Stimulated activated CD4-positive, alpha-beta T cell treated with anti-CD3 and anti-CD28 coated beads, Interleukin-15, amount 100 ng/mL, for 1 hour (primary cell): ENCODE measurements at places on chromosomes 16 and 17.

DNA sequence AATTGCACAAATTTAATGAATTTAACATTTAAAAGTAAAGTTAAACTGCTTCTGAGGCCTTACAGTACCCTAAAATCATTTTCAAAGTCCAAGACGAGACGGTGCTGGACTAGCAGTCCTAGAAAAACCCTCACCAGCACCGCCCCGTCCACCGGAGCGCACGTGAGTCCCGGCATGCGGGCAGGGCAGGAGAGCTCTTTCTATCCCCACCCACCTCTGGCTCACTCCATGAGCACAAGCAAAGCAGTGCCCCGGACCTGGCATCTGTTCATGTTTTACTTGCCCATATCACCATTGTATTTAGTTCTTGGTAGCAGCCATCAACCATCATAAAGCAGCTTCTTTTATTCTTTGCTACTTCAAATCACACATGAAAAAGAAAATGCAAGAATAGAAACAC lies 41.7 kb downstream of the ANKRD11 start:
- no peak for DNase-seq

DNA sequence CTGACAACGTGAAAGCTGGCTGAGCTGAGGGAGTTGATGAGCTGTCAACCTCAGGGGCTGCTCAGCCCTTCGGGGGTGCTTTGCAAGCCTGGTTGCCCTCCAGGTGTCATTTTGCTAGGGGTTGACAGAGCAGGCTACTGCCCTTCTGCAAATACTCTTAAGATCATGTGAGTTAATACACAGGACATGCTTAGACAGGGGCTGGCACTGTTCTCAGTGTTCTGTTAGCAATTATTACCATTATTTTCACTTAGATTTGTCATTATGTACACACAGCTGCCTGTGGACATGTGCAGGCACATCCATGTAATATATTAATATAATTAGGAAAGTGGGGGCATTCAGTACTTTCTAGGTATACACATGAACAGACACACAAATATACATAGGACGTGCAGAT lies 554.3 kb upstream of the HSBP1 start:
- DNase-seq, result no peak

GRCh38 chr17:50062293-50063243 lies 6.7 kb downstream of the ITGA3 start:
- no peak for DNase-seq

GRCh38 chr17:81701288-81702071 lies 1.7 kb upstream of the MRPL12 start:
- DNase-seq, result no peak

DNA sequence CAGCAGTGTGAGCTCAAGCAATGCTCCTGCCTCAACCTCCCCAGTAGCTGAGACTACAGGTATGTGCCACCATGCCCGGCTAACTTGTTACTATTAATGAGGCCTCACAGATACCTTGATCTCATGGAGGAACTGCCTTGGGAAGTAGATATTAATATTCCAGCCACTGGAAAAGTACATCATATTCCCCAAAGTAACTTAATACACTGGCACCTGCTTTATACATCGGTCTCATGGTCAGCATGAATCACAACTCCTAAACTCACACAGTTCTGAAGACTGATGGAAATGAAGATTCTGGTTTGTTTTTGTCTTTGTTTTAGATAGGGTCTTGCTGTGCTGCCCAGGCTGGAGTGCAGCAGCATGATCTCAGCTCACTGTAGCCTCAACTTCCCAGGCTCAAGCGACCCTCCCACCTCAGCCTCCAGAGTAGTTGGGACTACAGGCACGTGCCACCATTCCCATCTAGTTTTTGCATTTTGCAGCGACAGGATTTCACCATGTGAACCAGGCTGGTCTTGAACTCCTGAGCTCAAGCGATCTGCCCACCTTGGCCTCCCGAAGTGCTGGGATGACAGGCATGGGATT lies 28.2 kb downstream of the ADCY9 start:
- DNase-seq, result no peak

- no peak for DNase-seq
These were observed 39.4 kb upstream of the CHMP6 start for GRCh38 chr17:80952291-80952690.

DNA sequence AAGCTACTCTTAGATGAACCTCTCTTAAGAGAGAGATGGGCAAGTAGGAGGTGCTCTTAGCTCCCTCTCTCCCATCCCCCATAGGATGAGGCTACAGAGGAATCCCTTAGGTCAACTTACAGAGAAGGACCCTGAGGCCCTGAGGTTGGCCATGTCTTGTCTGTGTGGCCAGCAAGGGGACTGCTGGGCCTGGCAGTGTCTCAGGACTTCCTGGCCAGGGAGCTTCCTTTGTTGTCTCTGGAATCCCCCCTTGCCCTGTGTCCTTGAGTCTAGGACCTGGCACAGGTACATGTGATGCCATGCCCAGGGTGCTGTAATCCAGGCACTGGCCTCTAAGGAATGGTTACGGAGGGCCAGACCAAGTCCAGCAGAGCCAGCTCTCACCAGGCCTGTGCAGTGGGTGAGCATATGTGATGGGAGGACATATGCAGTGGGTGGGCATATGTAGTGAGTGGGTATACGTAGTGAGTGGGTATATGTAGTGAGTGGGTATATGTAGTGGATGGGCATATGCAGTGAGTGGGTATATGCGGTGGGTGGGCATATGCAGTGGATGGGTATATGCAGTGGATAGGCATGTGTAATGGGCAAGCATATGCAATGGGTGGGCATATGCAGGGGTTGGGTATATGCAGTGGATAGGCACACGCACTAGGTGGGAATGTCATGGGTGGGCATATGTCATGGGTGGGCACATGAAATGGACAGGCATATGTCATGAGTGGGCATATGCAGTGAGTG lies 20.3 kb upstream of the PECAM1 start:
- no peak for DNase-seq

DNA sequence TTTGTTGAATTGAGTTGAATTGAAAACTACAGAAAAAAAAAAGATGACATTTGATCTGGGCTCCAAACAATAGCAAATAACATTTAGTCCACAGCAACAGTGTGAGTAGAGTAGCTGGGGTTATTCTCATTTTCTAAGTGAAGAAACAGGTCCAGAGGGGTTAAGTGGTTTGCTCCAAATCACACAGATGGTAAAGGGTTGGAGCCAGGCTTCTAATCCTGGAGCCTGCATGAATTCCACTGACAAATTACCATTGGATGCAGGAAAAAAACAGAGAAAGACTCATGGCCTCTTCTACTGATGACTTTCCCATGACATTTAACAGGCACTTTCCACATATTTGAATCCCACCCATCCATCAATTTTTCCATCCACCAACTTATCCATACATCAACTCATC lies 182.4 kb downstream of the HS3ST4 start:
- no peak for DNase-seq

- no peak for DNase-seq
These were observed 34.4 kb downstream of the CMIP start for GRCh38 chr16:81478876-81479511.

GRCh38 chr17:7589204-7589868 lies 558 bp downstream of the SOX15 start:
- DNase-seq, result peak; percentile 57

- DNase-seq, result no peak
These were observed 397.4 kb downstream of the SOX9 start for GRCh38 chr17:72518159-72518732.

GRCh38 chr17:12256380-12256995 lies 235.8 kb downstream of the MAP2K4 start:
- no peak for DNase-seq

DNA sequence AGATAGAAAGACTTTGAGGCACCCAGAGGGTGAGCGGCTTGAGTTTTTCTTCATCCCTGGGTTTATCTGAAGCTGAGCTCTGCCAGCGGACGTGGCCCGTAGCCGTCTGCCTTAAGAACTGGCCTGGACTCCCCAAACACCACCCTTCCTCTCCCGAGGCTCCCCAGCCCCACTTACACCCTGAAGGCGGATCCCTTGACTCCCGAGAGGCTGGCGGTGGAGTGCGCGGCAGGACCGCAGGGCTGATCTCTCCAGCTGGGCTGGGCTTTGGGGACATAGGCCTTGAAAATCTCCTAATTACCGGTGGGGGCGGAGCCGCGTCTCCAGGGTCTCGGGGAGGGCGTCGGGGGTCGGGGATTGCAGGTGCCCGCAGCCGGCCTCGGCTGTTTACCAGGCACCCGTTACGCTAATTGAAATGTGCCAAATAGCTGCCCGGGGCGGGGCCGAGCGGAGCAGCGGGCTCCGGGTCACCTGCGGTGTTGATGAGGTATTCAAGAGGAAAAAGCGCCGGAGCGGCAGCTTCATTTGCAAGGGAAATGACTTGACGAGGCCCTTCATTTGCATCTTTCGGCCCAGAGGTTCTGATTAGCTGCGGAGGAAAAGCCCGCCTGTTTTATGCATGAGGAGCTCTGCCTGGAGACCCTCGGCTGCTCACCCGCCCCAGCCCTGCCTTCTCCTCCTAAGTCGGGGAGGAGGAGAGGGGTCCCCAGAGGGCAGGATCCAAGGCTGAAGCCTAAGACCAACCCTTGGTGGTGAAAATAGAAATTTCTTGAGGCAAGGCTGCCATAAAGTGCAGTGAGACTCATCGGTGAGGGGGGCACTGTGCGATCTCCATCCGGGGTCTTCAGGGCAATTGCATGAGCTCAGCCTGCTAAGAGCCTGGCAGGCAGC lies 100.7 kb downstream of the MGAT5B start:
- DNase-seq, result peak; percentile 25

- DNase-seq, result no peak
These were observed 12.8 kb downstream of the ATPAF2 start for GRCh38 chr17:18025945-18026776.

DNA sequence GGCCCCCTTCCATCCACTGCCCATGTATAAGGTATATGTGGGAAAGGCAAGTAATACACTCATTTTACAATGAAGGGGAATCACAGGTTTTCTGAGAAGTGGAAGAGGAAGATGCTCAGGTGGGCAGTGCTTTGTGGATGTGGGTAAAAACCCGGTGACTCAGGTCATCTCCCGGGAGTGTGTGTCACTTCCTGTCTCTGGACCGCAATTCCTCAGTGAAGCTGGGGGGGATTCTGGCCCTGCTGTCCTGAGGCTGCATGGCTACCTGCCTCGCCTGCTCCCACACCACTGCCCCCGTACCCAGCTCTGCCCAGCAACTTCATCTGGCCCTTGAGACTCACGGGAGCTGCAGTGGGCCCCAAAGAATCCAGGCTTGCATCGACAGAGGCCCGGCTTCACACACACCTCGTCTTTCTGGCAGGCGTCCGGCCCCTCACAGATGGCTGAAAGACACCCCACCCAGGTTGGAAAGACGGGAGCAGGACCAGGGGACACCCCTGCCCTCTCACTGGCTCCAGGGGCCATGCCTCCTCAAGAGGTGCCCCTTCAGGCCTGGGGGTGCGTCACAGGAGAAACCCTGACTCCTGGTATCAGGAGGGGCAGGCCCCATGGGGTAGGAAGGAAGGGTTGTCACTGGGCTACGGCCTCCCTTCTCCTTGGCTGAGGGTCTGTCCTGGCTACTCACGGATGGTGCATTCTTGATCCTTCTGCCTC lies 882 bp downstream of the SCARF1 start:
- DNase-seq, result no peak

GRCh38 chr17:57965521-57966160 lies 10.4 kb upstream of the CUEDC1 start:
- no peak for DNase-seq

GRCh38 chr16:48531011-48531962 lies 78.7 kb downstream of the N4BP1 start:
- DNase-seq, result no peak

GRCh38 chr16:72241930-72242329 lies 70.0 kb upstream of the PMFBP1 start:
- no peak for DNase-seq

DNA sequence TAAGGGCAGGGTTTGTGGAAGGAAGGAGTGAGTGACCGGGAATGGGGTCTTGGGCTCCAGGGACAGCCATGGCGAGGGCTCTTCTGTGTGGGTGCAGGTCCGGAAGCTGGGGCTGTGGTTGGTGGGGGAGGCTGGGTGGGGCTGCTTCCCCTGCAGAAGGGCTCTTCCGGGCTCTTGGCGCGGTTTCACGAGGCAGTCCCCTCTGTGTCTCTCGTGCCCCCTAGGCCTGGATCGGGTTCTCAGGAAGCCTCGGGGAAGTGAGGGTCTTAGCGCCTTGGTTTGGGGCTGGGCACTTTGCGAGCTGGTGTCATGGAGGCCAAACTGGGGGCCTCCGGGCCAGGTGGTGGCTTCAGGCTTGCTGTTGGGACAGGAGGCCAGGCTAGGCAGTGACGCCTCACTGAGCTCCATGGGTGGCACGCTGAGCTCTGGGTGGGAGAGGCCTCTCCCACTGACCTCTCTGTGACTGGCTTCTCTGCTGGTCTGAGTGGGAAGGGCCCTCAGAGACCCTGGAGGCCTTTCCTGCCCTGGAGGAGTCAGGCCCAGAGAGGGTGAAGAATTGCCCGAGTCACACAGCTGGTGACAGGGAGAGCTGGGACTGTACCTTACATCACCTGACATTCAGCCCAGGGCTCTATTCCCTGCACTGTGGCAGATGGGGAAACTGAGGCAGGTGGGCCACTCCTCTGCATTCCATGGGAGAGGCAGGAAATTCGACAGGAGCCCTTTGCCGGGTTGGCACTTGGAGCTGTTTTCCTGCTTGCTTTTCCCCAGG lies 8.2 kb downstream of the ADCY7 start:
- DNase-seq, result no peak

DNA sequence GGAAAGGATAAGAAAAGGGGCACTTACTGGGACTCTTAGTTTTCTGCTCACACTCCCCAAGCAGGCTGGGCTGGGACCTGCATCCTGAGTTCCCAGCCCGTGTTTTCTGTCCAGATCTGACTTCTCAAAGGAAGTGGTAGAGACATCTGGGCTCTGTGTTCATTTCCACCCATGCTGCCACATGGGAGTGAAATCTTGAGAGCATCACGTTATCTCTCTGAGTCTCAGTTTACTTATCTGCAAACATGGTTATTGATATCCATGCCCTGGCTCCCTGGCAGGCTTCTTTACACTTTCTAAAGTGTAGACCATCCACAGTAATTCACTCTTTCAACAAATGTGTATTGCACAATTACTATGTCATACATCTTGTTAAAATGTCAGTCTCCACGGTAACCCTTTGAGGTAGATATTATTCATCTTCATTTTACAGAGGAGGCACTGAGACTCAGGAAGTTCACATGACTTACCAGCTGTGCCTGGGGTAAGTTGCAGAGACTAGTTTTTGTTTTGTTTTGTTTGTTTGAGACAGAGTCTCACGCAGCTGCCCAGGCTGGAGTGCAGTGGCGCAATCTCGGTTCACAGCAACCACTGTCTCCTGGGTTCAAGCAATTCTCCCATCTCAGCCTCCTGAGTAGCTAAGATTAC lies 3.4 kb downstream of the ZNF688 start:
- DNase-seq, result no peak

GRCh38 chr16:16025214-16025968 lies 76.0 kb downstream of the ABCC1 start:
- peak; percentile 28 for DNase-seq

DNA sequence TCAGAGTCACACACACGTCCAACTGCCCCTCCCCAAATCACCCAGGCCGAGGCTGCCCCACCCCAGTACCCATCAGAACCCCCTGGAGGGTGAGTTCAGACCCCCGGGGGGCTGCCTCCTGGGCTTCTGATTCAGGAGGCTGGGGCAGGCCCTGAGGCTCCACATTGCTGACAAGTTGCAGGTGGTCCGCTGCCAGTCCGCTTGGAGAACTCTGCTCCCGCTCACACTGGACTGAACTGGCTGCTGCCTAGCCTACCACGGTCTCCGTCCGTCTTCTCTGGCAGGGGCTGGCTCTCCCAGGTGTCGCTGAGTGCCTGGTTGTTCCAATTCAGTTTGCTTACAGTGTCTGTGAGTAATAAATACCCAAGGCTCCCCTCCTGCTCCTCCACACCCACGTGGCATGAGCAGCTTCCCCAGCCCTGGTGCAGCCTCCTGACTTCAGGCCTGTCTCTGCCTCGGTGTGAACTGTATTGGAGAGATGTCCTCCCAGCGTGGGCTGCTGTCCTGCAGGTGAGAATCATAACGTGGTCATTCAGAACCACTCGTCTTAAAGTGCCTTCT lies 163.4 kb downstream of the LAT start:
- peak; percentile 19 for DNase-seq
